ENCODE measurements at places on chromosomes 2 and 18.

DNA sequence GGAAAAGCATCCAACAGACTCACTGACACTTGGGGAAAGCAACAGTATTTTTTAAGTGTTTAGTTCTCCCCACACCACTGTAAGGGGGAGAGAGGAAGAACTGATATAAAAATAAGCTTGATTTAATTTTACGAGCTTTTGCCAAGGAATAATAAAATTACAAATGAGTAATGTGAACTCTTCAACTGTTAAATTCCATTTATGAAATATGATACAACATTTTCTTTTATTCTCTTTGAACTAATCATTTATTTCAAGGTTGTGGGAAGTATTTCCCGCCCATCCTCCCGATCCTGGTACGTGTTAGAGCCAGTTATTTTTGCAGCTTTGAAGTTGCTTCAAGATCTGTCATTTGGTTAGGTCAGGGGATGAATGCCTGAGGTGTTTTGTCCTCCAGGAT is 35.2 kb downstream of the WDPCP start:
- DNase-seq = no peak

GRCh38 chr18:4211111-4211837 is 243.8 kb downstream of the DLGAP1 start:
- no peak for DNase-seq

- no peak for DNase-seq
Measured at GRCh38 chr18:40534723-40535122, 1420.3 kb upstream of the PIK3C3 start.

DNA sequence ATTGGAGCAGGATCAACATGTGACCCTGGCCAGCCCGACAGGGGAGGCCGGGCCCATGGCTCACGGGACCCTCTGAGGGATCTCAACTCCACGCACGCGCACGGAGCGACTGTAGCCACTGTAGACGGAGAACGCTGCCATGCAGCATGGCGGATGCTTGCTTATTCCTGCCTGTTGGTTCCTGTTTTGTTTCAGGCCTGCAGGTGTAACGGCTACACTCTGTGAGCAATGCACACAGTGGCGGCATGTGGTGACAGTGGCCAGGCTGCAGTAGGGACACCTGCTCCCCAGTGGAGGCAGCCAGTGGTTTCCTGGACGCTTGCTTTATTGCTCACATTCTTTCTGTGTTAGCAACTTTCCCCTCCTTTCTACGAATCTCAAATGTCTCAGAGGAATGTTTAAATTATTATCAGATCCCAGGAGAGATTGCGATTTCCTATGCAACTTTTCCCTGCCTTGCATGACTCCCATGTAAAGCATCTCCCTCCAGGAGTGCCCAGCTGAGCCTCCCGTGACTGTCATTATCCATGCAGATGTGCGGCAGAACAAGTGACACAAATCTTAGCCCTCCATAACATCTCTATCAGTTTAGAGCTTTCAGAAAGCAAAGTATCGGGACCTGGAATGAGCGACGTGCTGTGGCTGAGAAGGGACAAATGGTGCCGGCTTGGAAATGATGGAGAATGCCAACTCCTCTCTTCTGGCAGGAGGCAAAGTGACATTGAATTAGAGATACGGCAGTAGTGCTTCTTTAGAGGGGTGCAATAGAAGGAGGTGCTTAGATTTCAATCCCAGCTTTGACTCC is 209.7 kb downstream of the ASB1 start:
- no peak for DNase-seq

DNA sequence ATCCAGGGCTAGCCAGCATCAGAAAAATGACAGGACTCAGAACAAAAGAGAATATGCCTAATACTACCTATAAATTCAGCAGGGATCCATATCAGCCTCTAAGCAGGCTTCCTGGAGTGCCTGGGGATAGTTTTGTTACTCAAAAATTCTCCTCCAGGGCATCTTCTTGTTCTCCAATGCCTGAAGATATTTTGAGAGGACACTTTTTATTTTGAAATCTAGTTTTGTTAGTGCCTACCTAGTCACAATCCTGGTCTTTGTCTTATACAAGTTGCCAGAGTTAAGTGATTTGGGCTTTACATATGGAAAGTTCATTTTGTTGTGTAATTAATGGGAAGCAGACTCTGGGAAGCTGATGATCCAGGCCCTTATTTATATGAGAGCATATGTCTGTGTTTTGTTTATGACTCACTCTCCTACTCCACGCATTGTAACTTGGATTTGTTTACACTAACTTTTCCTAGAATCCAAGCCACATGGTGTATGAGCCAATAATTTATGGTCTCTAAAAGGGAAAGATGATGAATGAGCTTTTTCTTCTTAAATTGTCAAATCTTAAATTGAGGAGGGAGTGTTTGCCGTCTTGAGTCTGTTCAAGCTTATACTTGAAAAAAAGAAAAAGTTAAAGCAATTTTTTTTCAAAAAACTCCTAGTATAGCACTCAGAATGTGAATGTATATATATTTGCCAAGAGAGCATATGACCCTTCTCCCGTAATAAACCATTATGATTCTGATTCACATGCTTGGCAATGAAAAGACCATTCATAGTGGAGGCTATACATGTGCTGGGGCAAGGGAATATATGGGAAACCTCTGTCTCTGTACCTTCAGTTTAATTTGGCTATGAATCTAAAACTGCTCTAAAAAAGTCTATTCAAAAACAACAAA is 370.3 kb downstream of the SETBP1 start:
- no peak for DNase-seq

- no peak for DNase-seq
Measured at GRCh38 chr2:240568678-240569522, 616 bp downstream of the RNPEPL1 start.

GRCh38 chr2:172889768-172890430 is 154.3 kb downstream of the RAPGEF4 start:
- DNase-seq = no peak

GRCh38 chr2:34627003-34627402 is 1027.9 kb upstream of the FAM98A start:
- no peak for DNase-seq

DNA sequence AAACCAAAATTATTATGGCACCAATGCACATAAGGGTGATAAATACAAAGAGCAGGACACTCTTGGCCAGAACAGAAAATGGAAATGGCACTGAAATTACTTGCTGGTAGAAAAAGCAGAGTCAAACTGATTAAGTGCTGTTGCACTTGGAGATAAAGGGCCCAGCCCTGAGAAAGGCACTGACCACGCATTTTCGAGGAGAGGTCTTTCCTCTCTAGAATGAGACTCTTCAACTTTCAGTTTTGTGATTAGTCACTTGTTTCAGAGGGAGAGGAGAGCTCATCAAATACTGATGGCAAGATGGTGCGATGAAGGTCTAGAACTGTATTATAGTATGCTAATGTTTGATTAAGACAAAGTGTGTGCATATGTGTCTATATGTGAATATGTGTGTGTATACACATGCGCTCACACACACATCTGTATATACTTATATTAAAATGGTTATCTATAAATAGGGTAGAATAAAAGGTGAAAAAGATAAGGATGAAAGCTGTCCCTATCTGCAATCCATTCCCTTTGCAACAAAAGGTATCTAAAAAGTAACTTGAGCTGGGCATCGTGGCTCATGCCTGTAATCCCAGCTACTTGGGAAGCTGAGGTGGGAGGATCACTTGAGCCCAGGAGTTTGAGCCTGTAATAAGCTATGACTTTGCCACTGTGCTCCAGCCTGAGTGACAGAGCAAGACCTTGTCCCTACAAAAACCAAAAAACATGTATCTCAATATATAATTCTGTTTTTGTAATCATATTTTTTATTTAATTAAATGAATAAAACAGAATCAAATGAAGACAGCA is 48.8 kb upstream of the ZDBF2 start:
- DNase-seq = no peak
